Progenitor cell of endocrine pancreas (in vitro differentiated cells): ENCODE measurements at places on chromosomes 11 and 22.

- no peak for DNase-seq
Observed at GRCh38 chr11:134266841-134267251, 9.3 kb upstream of the GLB1L3 start.

DNA sequence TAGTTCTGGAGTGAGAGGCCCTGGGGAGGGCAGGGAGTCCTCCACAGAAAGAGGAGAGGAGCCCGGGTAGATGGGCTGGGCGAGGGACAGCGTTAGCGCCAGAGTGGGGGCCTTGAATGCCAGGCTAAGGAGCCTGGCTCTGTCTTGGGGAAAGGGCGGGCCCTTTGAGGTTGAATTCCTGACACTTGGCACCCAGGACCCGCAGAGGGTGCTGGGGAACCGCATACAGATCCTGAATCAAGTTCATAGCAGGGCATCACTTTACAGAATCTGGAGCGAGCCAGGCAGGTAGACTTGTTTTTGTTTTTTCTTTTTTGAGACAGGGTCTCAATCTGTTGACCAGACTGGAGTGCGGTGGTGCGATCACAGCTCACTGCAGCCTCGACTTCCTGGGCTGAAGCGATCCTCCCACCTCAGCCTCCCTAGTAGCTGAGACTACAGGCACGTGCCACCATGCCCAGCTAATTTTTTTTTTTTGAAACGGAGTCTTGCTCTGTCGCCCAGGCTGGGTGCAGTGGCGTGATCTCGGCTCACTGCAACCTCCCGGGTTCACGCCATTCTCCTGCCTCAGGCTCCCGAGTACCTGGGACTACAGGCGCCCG, 6.1 kb downstream of the CARNS1 start:
- DNase-seq, result no peak

GRCh38 chr11:26537341-26537740, 34.7 kb downstream of the MUC15 start:
- DNase-seq, result no peak

GRCh38 chr11:66725647-66726046, 3.4 kb downstream of the SPTBN2 start:
- no peak for DNase-seq

DNA sequence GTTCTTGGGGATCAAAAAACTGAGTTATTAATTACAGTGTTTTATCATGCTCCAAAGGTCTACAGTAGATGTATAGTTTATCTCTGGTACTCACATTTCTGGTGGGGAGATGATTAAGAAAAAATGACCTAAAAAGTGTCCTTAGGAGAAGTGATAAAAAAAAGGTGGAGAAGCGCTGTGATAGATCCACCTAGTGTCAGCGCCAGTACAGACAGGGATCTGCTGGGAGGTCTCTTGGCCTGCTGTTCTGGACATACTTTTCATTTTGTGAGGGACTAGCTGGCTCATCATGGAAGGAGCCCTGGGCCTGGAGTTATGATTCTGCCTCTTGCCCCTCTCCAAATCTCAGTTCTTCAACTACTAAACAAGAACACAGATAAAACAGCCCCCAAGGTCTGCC, 2.9 kb downstream of the ELF5 start:
- no peak for DNase-seq
